ENCODE measurements at places on chromosomes 6 and 20.

GRCh38 chr6:170124836-170125235 is 166.0 kb downstream of the DLL1 start:
- no peak for DNase-seq

DNA sequence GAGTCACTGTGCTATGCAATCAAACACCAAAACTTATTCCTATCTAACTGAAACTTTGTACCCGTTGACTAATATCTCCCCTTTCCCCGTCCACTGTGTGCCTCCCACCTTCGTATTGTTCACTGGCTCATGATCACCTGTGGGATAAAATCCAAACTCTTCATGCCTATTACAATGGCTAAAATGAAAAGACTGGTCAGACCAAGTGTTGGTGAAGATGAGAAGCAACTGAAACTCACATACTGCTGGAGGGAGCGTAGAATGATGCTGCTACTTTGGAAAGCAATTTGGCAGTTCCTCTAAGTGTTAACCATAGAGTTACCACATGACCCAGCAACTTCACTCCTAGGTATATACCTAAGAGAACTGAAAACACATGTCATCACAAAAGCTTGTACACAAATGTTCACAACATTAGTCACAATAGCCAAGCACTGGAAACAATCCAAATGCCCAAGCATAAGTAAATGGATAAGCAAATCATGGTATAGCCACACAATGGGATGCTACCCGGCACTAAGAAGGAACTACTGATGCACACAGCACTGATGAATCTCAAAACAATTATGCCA is 13.1 kb downstream of the RPS10 start:
- no peak for DNase-seq

DNA sequence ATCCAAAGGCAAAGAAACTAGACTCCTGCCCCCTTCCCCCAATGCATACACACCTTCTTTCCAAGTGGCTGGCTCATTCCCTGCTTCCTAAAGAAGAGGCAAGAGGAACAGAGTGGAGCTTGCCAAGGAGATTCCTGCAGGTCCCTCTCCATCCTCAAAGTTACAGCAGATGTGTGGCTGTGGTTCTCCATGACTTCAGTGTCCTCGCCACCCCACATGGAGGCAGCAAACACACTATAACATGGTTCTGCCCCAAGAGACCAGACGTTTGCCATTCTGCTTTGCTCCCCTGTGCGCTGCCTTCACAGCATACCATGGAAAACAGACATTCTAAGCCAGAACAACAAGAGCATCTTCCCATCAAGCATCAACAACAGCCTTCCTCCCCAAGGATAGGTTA is 84.4 kb downstream of the BACH2 start:
- peak; percentile 23 for DNase-seq

DNA sequence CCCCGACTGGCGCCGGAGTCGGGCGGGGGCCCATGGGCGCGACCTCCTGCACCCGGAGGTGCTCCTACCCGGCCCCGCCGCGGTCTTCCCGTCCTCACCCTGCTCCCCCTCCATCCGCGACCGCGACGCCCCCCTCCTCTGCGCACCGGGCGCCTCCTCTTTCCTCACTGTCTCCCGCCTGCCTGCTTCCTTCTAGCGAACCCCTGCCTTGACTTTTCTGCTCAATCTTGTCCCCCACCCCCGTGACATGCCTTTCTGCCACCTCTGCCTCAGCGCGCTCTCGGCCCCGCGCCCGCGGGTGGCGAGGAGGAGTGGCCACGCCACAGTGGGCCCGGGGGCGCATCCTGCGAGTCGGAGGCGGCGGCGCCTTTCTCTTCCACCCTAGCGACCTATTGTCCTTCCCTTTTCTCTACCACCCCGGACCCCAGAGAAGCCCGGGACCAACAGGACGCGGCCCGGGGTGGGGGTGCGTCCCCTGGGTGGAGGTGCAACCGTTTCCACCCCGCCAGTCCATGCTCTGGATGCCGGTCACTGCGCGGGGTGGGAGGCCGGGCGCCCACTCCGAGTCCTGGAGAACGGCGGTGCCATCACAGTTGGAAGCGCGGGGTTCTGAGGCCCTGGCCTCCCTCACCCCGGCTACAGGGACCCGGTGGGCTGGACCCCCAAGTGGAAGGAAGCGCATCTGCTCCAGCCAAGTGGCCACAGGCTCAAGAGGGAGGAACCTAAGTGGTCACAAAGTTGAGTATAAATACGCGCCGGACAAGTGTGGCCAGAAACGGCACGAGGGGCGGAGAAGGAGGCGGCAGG is 2.0 kb downstream of the PDE10A start:
- no peak for DNase-seq

DNA sequence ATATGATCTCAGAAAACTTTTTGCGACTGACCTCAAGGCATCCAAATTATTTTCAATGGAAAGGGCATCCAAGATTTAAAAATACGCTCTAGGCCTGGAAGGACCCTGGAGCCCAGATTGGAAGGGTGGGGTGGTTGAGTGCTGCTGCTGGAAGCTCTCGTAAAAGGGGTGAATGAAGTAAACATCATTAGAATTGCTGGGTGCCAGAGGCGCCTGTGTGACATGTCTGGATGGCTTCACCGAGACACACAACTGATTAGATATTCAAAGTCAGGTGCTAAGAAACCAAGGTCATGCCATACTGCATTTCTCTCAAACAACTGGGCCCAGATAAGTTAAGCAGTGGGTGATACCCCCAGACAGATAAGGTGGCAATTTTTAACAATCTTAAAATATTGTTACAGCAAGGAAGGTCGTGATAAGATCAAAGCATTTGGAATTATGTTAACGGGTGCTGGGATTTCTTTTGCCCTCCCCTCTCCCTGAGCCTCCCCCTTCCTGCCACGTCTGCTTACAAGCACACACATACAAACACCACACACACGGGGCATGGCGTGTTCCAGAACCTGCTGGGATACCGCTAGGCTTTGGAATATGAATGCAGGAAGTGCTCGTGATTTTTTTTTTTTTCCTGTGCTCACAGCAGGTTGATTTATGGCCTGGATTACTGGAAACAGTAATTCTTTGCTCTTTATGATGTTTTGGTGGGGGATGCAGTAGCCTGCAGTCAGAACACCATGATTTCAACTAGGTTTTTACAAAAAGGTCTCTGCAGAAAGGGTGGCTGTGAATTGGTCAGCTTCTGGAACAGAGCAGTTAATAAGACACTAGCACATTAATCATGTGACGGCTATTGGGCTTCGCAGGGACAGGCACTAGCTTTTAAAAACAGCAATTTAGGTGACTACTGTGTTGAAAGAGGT is 551.2 kb downstream of the QKI start:
- DNase-seq, result peak; percentile 77

DNA sequence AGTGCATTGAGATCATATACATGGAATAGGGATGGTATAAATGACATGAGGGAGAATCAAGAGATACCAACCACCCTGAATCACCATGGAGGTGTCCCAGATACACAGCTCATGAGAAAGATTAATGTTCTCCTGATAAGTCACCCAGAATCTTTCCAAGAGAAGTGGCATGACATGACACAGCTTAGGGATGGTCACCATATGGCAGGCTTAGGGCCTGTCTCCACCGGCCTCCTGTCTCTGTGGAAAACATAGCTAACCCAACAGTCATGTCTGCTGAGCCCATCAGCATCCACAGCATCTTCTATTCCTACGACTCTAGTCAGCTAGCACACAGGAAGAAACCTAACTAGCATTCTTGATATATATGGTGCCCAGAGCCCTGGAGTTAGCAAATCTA is 133.3 kb downstream of the IPCEF1 start:
- DNase-seq, result no peak

GRCh38 chr6:112061605-112062004 is 7.7 kb downstream of the CCN6 start:
- DNase-seq, result no peak

GRCh38 chr6:88914180-88914579 is 49.2 kb downstream of the RNGTT start:
- DNase-seq, result no peak

- peak; percentile 66 for DNase-seq
Observed at GRCh38 chr6:55980627-55981211, 105.3 kb upstream of the BMP5 start.

DNA sequence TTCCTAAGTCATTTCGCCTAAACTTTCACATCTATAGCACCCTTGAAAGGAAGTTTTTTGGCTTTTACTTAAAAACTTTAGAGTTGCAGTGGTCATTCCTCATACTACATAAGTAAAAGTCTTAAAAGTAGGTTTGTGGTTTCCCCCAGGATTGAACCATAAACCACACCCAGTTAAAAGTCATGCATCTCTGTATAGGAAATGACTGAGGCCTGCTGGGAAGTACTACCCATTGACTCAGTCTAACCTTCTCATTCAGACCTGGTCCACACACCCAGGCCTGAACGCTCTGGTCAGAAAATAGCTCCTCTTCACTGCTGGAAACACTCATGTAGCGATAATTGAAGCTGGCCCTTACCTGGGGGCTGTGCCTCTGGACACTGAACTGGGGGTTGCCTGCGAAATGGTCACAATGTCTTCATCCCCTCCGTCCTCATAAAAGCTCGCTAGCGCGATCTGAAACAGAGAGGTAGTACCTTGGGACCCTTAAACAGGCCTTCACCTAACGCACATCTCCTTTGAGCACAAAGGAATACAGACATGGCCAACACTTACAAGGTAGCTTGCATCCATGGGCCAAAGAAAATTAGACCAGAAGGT is 2.6 kb downstream of the NSFL1C start:
- no peak for DNase-seq

DNA sequence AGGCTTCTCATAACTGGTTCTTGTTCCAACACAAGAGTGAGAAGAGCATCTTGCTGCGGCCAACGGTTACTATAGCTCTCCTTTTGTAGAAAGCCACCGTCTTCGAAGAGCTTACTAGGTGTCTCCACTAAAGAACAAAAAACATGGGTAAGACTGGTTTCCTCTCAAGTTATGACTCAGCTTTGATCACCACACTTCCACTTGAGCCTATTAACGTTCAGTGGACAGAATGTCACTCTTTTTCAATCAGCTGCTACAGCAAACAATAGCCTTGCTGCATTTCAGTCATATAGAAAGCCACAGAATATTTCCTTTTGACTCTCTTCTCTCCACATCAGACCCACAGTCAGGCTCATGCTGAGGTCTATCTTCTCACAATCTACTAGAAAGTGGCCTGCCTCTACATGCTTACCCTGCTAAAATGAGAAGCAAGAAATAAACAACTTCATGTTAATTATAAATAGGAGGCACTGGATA is 243.5 kb upstream of the PREP start:
- no peak for DNase-seq

GRCh38 chr6:13454286-13455221 is 32.8 kb downstream of the GFOD1 start:
- DNase-seq, result peak; percentile 32

DNA sequence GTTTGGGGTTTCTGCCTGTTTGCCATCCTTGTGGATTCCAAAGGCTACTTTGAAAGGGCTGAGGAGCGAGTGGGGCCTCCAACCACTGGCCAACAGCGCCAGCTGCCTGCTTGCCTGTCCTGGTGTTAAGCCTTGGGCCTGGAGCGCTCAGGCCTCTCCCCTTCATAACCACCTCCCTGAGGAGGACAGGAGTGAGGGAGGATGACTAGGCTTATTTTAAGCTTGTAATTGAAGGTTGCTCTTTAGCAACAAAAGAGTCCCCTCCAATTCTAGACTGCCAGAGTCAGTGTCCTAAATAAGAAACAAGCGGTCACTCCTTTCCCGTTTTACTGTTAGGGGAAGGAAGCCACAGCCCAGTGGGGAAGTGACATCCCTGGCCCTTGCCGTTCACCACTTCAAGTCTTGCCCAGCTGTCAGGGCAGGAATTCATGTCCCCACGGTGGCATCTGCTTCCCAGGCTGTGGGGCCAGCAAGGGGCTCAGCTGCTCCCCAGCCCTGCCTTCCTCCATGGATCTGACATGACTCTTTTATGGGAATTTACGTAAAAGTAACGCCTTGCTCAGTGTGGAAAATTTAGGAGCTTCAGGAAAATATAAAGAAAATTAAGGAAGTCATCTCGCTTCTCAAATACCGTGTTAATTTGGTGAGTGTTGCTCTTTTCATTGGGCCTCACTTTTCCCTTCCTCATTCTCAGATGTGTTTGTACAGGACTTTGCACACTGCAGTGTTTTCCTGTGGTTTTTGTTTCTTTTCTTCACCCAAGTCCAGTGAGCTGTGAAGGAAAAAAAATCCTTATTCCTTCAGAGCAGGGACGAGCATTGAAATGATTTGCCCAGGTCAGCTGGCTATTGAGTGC is 57.8 kb downstream of the SSR1 start:
- no peak for DNase-seq

- no peak for DNase-seq
Observed at GRCh38 chr6:150207931-150208570, 65.2 kb downstream of the PPP1R14C start.

GRCh38 chr6:150269857-150270223 is 99.0 kb upstream of the IYD start:
- no peak for DNase-seq

DNA sequence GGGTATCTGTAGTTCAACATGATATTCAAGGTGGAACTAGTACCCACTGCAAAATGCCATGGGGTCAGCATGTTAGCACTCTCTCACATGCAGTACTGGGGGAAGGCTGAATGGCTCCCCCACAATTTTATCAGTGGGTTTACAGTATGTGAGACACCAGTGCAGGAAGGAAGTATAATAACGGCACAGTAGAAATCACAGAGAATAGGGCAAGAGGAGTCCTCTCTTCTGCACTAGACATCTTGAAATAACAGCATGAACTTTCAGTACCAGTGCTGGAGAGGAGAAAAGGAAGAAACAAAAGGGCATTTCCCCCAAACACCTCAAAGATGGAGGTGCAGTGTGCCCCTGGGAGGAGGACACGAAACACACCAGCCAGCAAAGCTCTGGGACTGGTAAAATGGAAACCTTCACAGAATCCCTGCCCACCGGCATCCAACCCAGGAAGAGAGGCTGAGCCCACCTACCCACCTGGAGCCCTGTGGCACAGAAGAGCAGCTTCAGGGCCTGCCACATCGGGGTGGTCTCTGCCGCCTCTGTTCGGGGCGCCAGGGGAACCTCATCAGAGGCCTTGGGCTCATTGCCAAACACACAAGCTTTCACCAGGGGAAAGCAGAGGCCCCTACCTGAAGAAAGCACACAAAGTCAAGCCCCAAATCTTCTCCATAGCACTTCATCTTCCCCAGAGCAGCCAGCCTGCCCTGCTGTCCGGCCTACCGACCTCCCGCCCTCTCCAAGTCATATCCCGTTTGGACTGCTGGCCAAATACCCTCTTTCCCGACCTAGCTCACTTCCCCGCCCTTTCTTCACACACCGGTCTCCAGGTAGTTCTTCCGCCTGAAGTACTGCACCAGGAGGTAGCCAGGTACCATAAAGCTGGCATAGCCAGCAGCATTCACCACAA is 1.2 kb downstream of the SLC35B2 start:
- no peak for DNase-seq

DNA sequence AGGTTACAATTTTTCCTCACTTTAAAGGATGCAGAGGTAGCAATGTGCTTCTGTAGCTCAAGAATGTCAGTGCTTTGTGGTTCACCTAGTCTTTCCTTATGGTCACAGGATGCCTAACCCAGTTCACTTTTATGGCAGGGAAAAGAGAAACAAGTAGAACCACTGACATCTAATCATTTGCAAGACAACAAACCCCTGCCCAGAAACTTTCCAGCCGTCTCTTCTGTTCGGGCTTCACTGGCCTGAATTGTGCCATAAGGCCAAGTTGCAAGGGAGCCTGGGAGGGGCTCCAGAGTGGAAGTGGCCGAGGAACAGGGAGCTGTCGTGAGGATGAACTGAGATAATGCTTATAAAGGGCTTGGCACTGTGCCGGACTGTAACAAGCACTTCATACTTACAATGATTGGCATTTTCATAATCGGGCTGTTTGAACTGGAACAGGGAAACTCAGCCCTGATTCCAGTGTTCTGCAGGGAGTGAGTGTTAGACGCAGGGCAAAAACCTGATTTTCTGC is 212.6 kb downstream of the BCAS1 start:
- DNase-seq, result peak; percentile 27

GRCh38 chr6:90251295-90251992 is 45.2 kb downstream of the BACH2 start:
- DNase-seq, result no peak

GRCh38 chr20:45266977-45267376 is 12.6 kb upstream of the SLPI start:
- no peak for DNase-seq
